ENCODE measurements at places on chromosomes 1 and 21.

DNA sequence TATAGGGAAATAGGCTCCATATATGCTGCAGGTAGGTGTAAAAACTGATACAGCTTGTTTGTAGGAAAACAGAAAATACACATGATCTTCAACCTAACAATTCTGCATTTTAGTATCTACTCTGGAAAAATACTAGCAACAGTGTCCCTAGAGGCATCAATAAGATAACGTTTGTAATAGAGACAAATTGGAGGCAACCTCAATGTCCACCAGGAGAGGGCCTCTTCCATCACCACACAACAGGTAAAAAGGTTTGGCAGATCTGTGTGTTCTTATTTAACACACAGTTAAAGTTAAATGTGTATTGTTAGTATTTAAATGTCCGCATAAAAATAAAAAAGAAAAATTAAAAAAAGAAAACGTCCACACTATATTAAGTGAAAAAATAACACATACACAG, 5.4 kb downstream of the EIF2D start:
- DNase-seq, result no peak

DNA sequence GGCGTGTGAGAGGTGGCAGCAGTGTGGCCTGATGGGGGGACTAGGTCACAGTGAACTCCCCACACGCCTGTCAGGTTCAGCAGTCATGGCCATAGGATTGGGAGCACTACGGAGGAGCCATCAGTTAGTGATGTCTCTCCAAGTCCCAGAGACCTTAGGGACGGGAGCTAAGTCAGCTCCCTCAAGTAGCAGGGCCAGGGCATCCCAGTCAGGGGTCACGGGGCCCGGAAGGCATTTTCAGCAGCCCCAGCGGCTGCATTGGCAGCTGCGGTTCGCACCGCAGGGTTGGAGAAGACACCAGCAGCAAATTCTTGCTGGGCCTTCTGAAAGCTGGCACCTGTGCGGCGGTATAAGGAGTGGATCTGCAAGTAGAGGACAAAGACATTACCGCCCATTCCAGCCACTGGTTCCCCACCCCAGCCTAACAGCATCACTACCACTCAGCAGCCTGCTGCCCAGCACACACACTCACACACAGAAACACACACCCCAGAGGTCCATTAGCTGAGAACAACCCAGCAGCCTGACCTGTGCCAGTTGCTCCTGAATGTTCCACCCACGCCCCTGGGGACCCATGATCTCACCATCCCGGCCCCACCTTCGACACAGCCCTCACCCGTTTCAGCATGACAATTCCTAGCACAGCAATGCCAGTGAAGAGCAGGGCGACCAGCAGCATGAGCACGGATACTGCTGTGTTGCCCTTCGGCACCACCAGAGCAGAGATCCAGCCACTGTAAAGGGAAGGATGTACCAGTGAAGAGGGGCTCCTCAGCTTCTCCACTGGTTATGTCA, 972 bp upstream of the ENTREP3 start:
- DNase-seq, result no peak

DNA sequence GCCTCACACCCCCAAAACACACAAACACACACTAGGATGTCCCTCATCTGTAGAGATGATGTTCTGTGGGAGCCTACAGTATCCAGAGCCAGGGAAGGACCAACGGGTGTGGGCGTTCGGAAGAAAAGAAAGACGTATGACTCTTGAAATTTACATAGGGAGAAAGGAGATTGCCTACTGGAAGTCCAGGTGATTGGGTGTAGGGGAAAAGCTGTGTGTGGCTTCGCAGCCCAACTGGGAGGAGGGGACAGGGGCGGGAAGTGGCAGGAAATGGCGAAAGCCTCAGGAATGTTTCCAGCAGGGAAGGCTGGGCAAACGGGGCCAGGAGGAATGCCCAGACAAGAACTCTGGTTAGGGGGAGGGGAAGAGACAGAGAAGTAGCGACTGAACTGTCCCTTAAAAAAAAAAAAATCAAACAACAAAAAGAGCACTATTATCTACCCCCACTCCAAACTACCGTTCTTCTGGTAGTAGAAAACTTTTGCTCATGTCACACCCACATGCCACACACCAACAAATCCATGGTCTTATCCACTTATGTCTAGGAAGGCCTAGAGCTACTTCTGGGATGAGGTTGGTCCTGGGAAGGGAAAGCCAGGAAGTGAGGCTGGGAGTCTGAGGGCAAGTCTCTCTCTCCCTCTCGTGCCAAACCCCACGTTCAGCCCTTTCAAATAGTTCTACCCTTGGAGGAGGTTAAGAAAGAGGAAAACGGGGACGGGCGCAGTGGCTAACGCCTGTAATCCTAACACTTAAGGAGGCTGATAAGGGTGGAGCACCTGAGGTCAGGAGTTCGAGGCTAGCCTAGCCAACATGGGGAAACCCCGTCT, 1.8 kb upstream of the CKS1B start:
- DNase-seq, result no peak

DNA sequence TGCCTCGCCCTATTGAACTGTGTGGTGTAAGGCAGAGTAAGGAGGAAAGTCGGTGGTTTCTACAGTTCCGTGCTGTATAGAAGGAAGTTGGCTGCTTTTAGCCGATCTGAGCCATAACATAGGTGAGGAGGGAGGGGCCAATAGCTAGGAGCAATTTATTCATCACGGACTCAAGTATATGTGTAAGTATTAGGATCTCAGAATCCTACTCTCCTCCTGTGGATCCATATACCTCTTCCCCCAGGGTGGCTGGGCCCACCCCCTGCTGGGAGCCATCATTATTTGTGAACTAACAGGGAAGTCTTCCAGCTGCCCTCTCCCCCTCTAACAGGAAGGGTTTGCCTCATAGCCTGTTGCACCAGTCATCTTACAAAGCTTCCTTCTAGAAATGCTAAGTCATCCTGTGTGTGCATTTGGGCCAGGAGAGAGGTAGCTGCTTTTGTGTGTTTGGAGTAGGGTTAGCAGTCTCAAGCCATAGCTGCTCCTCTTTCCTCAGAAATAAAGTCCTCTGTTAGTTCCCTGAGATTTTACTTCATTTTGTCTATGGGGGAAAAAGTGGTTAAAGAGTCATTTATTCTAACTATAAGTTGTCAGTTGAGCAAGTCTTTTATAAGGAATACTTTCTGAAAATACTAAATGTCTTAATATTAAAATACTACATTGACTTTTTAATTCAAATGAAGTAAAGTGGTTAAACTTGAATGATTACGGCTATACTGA, 14.9 kb upstream of the CENPS start:
- no peak for DNase-seq

- no peak for DNase-seq
These were observed 120.7 kb downstream of the RPS6KC1 start for GRCh38 chr1:213171711-213172110.

DNA sequence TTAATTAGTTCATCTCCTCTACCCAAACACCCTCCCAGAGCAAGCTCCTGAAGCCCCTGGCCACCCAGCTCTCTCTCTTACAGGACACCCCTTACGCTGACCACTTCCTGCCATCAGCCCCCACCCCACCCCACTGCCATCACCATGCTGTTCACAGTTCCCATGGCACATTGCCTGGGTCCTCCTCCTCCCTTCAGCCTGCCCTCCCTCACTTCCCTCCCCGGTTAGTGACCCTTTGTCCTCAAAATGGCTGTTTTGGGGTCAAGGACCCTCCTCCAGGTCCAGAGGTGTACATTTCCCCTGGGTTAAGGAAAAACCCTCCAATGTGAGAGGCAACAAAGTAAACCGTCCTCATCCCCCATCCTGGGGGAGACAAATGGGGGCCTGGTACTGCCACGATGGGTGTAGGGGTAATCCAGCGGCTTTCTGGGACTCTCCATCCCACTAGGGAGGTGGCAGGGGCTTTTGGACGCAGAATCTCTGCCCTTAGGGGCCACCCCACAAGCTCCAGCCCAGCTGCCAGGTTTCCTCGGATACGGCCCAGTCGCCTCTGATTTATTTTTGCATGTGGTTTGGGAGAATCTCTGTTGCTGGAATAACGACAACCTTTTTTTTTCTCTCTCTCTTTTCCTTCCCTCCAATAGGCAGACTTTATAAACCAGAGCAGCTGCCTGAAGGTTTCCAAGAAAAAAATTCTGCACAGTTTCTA, 8.5 kb downstream of the CAMK2N1 start:
- no peak for DNase-seq

- DNase-seq, result no peak
These were observed 47.9 kb downstream of the KLHDC7A start for GRCh38 chr1:18528616-18529015.

DNA sequence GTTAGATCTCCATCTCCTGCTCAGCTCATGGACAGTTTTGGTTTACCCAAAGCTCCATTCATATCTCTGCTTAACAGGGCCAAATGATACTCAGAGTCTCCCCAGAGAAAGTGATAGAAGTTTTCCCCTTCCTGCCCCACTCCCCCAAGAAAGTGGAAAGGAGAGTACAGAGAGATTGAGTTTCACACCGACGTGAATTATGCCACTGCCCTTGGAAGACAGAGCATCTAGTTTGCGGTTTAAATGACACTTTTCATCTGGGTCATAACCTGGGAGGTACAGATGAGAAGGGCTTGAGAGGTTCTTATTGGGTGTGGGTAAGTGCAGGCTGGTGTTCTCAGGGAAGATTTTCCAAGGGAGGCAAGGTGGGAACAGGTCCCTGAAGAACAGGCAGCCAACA, 6.9 kb upstream of the ZNF362 start:
- no peak for DNase-seq

DNA sequence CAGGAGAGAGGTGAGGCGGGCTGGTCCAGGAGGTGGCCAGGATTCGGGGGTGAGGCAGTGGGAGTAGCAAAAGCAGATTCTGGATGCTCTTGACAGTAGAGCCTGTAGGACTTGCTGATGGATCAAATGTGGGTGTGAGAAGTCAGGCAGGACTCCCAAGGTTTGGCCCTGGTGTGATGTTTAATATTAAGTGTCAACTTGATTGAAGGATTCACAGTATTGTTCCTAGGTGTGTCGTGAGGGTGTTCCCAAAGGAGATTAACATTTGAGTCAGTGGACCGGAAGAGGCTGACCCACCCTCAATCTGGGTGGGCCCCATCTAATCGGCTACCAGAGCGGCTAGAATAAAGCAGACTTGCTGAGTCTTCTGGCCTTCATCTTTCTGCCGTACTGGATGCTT, 6.8 kb upstream of the RAB4A start:
- DNase-seq, result no peak

DNA sequence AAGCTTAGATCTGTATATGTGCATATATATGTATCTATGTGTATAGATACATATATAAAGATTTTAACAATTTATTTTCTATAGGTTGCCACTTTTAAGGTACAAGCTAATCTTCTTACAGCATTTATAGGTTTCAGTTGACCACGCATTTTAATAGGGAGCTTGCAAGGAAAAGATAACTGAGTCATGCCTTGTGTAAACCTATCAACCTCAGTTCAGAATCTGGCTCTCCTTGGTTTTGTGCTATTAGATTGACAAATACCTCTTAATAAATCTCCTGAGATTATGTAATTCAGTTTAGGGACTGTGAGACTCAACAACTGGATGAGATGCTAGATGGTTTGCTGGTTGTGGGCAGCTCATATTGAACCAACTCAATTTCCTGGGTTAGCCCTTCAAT, 114.7 kb upstream of the SERBP1 start:
- DNase-seq, result no peak

- no peak for DNase-seq
These were observed 154.0 kb downstream of the PSMG1 start for GRCh38 chr21:39029086-39029755.

DNA sequence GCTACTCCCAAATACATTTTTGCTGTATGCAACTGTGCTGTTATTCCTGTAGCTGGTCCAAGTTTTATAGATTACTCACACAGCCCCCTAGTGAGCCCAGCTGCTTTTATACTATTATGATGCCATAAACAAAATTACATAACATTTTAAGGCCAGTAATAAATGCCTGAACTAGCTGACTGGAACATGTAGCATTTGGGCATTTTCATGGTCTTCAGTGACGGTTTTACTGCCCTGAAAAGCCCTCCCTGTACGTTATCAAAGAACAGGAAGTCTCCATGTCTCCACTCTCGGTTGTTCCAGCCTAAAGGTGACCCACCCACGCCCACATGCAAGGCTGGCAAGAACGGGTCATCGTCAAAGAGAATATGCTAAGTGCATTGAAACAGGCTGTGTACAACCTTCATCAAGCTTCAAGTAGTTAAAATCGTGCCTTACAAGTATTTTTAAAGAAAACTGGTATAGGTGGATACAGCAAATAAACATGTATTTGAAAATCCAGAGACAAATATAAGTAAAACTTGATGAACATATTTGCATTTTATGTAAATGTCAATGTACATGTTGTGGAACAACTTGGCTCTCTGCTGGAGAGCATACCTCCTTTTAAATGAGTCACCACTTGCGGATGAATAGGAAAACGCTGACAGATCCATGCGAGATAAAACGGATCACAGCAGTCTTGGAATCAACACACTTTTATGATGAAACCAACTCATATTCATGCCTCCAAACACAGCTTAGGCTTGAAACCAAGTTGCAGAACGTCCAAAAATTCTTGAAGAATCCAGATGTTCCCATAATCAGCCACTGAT, 520.5 kb downstream of the SMYD3 start:
- no peak for DNase-seq

- no peak for DNase-seq
These were observed 977 bp downstream of the PRPF3 start for GRCh38 chr1:150322310-150322709.

DNA sequence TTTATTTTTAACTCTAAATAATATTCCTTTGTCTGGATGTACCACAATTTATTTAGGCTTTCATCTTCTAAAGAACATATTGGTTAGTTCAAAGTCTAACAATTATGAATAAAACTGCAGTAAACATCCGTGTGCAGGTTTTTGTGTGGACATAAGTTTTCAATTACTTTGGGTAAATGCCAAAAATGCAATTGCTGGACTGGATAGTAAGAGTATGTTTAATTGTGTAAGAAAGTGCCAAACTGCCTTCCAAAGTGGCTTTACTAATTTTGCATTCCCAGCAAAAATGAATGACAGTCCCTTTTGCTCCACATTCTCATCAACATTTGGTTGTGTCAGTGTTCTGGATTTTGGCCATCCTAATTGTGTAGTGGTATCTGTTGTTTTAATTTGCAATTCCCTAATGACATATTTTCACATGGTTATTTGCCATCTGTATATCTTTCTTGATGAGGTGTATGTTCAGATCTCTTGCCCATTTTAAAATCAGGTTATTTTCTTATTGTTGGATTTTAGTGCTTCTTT, 113.8 kb downstream of the DPYD start:
- no peak for DNase-seq

Measured in activated T-cell treated with anti-CD3 and anti-CD28 coated beads, Interleukin-2, amount 50 U/mL, for 4 hours (primary cell).